ENCODE measurements at places on chromosomes 1 and 21.

DNA sequence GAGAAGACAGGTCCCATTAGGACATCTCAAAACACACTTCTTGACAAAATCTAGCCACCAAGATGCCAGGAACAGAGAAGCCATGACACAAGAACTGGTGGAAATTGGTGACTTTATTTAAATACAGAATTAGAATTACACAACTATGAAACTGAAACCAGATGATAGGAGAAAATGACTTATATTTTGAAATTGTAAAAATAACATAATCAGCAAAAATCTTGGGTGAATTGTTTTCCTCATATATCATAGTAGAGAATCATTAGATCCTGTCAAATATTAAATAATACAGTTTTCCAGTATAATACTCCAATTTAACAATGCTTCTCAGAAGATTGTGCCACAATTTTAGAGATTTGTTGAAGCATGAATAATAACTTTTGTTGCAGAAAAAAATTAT, 81.5 kb upstream of the MROH9 start:
- DNase-seq: no peak

GRCh38 chr21:29343519-29343918, 44.8 kb downstream of the BACH1 start:
- peak; percentile 15 for DNase-seq

DNA sequence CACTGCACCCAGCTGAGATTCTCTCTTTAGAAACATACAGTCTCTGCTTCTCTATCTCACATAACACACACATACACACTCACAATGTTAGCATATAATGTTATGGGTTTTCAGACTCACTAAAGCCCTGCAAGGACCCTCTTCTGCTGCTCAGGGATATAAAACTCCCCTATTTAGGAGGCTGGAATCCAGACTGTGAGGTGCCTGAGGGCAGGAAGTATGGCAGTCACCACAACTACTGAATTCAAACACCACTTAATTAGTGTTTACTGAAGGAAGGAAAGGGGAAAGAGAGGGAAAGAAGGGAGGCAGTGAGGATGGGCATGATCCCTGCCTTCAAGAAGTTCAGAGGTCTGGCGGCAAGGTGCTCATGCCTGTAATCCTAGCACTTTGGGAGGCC, 7.8 kb upstream of the CDK18 start:
- DNase-seq: no peak

GRCh38 chr21:27422435-27422834, 455.5 kb upstream of the ADAMTS5 start:
- DNase-seq: no peak

DNA sequence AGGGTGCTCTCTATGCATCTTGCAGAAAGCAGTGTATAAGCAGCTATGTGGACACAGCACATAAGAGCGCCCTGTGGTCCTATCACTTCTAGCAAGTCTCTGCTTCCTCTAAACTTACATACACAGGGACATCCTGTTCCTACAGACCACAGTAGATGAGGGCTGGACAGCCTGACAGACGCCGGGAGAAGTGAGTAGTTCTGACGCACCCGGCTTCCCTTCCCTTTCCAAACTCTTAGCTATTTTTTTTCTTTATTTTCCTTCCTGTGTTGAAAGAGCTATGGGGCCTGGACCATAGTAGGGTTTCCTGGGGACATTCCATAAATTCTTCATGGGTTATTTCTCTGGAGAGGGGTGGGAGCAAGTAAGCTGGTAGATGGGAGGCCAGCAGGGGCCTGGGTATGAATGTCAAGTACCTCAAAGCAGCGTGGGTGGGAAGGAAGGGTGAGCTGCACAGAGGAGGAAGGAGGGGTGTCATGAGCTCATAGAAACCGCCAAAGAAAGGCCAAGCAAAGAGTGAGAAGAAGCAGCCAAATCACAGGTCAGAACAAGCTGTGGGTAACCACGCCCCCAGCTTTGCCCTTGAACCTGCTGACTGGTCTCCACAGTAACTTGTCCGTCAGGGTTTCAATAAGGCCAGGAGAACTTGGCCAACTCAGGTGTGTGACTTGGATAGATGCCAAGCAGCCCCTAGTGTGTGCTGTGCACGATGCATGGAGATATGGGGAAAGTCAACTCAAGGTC, 36.6 kb downstream of the PLXNA2 start:
- no peak for DNase-seq

GRCh38 chr1:33641104-33641830, 168.8 kb downstream of the ZSCAN20 start:
- DNase-seq: no peak

DNA sequence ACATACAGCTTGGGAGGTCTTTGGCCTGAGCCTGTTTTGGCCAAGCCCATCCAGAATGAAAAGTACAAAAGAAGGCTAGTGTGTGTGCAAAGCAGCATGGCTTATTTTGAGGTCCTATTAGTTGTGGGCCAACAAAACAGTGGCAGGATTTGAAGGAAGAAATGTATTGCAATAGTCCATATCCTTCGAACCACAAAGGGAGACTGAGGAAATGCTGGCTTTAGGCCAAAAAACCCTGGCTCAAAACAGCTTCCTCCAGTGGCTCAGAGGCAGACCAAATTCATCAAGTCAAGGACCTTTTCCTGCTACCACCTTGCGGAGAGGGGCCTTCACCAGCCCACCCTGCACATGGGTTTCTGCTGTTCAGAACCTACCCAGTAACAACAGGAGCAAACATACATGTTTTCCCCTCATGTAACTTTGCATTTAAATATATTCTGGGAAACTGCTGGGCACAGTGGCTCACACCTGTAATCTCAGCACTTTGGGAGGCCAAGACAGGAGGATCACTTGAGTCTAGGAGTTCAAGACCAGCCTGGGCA, 43.3 kb downstream of the VPS26C start:
- no peak for DNase-seq

- no peak for DNase-seq
These were observed 75.7 kb downstream of the BCAR3 start for GRCh38 chr1:93605812-93606512.

DNA sequence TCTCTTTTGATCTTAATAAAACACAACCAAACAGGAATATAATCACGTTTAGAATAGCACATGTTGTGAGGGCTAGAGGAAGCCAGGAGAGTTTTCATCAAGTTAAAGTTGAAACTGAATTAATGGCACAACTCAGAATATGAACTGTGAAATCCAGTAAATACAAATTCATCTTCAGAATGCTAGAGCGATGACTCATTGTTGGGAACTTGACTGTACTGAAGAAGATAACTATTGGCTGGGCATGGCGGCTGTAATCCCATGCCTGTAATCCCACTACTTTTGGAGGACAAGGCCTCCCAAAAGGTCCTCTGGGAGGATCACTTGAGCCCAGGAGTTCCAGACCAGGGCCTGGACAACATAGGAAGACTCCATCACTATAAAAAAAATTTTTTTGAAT, 8.8 kb downstream of the SYF2 start:
- DNase-seq: no peak

DNA sequence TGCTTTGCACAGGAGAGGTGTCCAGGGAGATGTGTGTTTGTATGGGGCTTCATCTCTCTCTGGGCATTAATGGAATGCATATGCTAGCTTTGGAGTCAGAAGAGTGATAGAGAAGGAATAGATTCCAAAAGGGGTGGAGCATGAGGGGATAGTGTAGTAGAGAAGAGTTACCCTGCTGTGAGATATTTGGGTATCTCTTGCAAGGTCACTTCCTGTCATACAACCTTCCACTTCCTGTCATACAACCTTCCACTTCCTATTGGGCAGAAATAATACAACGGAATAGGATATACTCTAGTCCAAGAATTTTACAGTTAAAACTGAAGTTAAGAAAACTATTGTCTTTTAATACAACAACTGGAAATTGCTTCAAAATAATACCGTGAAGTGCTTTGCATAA, 351.8 kb upstream of the FMN2 start:
- no peak for DNase-seq

DNA sequence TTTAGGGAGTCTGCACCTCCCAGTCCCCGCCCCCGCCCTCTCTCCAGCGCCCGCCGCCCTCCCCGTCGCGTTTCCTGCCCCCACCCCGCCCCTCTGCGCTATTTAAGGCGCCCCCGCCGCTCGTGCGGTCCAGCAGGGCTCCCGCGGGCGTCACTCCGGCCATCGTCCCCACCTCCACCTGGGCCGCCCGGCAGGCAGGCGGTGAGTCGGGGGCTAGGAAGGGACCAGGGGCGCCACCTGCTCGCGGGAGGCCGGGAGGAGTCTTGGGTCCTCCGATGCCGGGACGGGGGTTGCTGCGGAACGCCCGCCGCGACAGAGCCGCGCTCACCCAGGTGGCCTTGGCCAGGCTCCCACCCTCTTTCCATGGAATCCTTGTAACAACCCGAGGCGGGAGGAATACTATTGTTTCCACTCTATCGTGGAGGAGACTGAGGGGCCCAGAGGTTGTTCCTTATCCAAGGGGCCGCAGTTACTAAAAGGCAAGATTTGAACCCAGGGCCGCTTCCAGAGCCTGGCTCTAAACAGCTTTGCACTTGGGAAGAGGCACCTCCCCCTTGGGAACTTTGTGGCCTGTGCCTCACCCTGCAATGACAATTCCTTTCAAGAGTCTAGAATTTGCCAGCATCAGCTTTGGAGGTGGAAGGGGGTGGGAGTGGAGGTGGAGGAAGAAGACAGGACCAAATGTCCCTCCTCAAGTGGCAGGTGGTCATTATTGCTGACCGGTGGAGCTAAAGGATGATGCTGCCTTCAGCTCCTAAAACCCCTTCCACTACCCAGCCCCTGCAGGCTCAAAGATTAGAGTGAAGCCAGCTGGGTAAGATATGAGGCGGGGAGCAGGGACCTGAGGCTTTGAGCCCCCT, at the start of gene GJA4:
Gene GJA4 (plus strand): TSS at position 132 of the 860 bp plus-strand sequence. CDS start 1,215 bp downstream, outside the sequence.
- DNase-seq: no peak

DNA sequence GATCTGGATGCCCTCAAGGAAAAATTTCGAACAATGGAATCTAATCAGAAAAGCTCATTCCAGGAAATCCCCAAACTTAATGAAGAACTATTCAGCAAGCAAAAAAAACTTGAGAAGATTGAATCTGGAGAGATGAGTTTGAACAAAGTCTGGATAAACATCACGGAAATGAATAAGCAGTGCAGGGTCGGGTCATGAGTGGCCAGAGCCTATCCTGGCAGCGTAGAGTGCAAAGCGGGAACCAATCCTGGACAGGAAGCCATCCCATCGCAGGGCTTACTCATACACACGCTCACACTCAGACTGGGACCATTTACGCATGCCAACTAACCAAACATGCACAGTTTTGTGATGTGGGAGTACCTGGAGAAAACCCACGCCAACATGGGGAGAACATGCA, 43.1 kb downstream of the ZMYM1 start:
- no peak for DNase-seq

GRCh38 chr1:227429447-227430359, 111.4 kb upstream of the CDC42BPA start:
- no peak for DNase-seq

- DNase-seq: no peak
These were observed 43.9 kb upstream of the FOXO6 start for GRCh38 chr1:41317361-41317760.

Measured in cerebellum (tissue), 4 donors.